ENCODE measurements at places on chromosomes 1 and 21. TPM values are rescaled to one million over a fixed set of nuclear protein-coding genes. Genes with fewer than 3 reads are reported as not detected.

NCF2 gene
- 0.46 TPM for total RNA-seq

REN gene
- total RNA-seq, result not detected

JAM2 gene
- not detected for total RNA-seq

AQP10 gene
- not detected for total RNA-seq

DENND2C gene
- total RNA-seq, result 0.25 TPM

LHX8 gene
- total RNA-seq, result not detected

LCE3D gene
- total RNA-seq, result not detected

LCE6A gene
- not detected for total RNA-seq

ISG15 gene
- total RNA-seq, result 68.4 TPM

P3R3URF gene
- not detected for total RNA-seq

FCRL2 gene
- total RNA-seq, result not detected

GRCh38 chr1:106880226-106880625 is 176.2 kb upstream of the PRMT6 start:
- no peak for DNase-seq

- DNase-seq, result no peak
Observed at GRCh38 chr21:19130379-19131028, 726.9 kb upstream of the TMPRSS15 start.

- peak; percentile 51 for DNase-seq
Observed at GRCh38 chr1:1462318-1462966, 9.1 kb upstream of the ATAD3B start.

- no peak for DNase-seq
Observed at GRCh38 chr1:223142269-223142668, 779 bp downstream of the TLR5 start.

- DNase-seq, result no peak
Observed at GRCh38 chr1:193479187-193479586, 292.8 kb upstream of the B3GALT2 start.

DNA sequence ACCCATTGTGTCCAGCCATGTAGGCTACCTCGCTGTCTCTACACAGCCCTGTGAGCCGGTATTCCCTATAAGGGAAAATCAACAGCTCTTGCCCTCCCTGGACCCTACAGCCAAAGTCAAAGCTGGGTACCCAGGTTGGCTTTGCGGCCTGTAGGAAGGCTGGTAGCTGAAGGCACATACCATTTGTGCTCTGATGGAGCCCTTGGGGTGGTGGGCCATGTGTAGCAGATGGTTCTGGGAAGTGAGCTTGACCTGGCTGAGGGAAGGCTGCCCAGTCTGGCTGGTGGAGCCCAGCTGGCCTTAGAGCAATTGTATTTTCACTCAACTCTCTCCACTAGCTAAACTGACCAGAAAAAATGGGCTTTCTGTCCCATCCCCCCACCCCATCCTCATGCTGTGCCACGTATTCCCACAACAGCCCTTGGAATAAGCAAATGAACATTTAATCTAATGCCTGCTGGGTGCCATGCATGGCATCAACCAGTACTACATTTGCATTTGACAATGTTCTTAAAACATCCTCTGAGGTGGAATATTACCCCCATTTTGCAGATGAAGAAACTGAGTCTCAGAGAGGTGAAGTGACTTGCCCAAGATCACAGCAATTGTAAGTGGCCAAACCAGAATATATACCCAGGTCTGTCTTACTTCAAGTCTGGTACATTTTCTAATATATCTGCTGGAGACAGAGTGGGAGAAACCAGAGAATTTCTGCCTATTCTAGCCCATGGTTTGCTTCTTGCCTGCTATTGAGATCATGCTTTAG is 56.8 kb downstream of the NDUFS5 start:
- DNase-seq, result no peak

- no peak for DNase-seq
Observed at GRCh38 chr1:42928859-42929258, 29.8 kb downstream of the SLC2A1 start.

GRCh38 chr1:22920026-22920733 is 52.5 kb downstream of the LACTBL1 start:
- DNase-seq, result no peak

DNA sequence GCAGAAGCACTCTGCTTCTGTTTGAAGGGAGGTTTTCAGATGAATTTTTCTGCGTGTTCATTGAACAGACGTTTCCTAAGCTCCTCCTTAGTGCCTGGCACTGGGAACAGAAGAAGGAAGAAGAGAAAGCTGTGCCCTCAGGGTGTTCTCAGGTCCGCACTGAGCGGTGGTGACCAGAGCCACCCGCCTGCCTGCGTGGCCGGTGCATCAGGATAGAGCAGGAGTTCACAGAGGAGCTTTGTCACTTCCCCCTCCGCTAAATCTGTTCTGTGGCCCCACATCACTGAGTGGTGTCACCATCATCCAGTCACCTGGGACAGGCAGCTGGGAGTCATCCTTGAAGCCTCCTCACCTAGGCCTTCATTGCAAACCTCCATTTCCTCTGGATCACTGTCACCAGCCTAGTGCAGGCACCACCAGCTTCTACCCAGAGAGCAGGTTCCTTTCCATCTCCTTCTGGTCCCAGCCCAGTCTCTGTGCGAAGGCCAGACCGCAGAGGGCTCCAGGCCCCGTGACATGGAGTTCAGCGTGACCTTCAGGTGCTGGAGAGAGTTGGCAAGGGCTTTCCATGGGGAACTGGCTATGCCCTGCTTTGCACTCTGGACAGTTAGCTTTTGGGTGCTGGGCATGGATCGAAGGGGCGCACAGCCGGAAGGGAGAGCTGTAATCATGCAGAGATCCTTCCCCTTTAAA is 21.7 kb downstream of the PARK7 start:
- no peak for DNase-seq

GRCh38 chr1:203065191-203065590 is 20.6 kb downstream of the MYOG start:
- DNase-seq, result no peak

DNA sequence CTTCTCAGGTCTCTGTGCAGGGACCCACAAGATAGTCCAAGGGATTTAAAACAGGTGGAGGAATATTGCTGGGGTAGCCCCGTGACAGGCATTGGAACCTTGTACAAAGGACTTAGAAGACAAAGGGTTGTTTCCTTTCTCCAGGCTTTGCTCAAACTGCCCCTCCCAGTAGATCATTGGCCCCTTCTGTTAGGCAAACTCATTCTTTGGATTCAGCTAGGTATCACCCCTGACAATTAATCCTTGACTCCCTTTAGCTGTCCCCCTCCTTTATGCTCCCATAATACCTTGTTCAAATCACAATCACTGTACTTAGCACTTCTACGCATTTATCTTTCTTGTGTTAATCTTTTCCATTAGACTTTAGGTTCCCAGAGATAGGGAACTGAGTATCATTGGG is 360.5 kb downstream of the KCNH1 start:
- DNase-seq, result no peak

- DNase-seq, result no peak
Observed at GRCh38 chr1:73886716-73887115, 311.3 kb downstream of the LRRIQ3 start.

DNA sequence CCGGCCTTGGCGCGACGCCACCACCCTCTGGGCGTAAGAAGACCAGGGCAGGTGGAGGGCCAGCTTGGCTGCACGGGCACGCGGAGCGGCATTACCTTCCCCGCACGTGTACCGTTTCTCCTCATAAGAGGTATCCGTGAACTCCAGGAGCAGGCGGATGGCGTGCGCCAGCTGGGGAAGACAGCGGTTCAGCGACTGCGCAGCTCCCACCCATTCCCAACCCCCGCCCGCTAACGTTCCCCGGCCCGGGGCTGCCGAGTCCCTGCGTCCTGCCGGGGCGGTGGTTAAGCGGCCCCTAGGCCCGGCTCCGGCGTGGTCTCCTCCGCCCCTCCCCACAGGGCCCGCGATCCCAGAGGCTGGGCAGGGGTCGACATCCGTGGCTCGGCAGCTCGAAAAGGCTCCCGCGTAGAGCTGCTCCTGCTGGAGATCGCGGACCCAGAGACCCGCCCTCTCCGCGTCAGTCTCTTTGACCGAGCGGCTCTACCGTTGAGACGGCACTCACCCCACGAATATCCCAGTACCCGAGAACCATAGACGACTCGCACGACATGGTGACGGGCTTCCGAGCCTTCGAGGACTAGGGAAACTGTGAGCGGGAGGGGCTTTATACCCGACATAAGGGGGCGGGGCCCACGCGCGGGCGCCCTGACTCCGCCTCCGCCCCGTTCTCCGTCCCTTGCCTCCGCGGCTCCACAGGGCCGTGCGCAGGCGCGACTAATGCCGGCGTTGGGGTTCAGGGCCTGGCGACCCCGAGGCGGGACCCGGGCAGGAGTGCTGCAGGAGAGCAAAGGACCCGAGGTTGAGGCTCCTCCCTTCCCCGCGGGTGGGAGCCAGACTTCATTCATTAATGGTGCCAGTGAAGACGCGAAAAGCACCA is 862 bp downstream of the GSTM3 start:
- peak; percentile 49 for DNase-seq

DNA sequence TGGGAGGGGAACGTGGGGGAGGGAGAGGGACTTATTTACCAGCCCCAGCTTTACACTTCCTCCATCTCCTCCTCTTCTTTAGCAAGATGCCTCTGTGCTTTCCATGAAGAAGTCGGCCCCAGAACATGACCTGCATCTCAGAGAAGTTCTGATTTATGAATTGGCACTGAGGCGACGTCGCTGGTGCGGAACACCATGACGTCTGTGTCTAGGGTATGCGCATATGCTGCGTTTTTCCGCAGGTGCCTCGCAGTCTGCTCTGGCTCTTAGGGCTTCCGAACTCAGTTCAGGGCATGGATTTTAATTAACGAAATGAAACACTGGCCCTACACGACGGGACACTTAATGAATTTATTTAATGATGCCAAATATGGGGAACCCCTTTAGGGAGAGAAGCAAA is 510.3 kb downstream of the SMYD3 start:
- no peak for DNase-seq

DNA sequence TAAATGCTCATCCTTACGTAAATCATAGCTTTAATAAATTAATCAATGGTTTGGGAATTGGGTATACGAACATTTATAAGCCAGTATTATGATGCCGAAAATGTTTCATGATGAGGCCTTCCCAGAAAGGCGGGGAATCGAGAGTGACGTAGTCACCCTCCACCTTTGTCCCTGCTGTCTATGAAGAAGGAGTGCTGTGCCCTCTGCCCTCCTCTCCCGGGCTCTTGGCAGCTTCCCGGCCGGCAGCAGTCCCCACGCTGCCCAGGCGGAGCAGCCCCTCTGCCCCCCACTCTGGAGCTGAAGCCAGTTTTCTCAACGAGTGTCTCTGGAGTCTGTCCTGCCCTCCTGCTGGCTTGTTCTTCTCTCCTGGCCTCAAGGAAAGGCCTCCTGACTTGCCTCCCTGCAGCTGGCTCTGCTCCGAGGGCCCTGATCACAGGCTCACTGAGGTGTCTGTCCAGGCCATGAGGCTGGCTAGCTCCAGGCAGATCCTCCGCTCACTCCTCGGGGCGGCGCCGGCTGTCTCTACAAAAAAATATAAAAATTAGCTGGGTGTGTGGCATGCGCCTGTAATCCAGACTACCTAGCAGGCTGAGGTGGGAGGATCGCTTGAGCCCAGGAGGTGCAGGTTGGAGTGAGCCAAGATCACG is 150.7 kb upstream of the COL6A1 start:
- no peak for DNase-seq

DNA sequence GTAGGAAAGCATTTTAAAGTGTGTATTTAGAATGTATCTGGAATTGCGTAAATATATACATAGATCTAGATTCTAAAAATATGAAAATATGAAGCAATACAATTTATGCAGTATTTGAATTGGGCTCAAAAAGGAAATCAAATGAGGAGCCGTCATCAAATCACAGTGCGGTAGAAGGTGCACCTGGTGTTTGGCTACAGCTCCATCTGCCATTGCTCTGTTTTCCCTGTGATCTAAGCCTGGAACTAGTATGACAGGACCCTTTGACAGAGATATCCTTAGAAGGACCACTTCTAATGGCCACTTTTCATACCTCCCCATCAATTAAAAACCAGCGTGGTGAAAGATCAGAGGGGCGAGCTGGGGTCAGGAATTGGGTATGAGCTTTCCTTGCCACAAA is 202.6 kb downstream of the NFIA start:
- DNase-seq, result no peak

DNA sequence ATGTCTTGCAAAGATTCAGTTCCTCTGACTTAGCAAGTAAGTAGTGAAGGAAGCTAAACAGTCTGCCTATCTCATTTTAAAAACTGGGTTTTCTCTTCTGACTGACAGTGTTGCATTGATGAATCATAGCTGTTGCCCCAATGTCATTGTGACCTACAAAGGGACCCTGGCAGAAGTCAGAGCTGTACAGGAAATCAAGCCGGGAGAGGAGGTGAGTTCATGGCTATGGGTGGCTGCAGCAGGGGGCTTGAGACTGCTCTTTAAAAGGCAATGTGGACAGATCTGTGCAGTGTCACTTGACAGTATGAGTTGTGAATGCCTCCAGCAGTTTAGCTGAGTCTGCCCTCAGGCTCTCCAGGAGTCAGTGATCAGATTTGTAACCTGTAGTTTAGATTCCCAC is 46.6 kb downstream of the SMYD2 start:
- DNase-seq, result no peak

DNA sequence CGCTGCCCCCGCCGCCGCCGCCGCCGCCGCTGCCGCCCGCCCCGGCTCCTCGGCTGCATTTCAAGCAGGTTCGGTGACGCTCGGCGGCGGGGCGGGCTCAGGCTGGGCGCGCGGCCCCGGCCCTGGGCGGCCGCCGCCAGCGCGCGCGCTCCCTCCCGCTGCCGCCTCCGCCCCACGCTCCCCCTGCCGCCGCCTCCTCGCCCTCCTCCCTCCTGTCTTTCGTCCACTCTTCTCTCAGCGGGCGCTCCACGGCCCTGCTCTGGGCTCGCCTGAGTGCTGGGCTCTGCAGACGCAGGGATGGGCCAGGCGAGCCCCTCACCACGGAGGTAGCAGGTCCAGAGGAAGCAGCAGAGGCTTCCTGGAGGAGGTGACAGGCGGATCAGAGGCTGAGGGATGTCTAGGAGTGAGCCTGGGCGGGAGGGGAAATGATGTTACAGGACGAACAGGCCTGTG is at the start of gene LRP8:
LRP8 (minus strand) TSS at position 62 of the 453 bp plus-strand sequence. CDS start 158 bp downstream, outside the sequence.
- DNase-seq, result peak; percentile 25

DNA sequence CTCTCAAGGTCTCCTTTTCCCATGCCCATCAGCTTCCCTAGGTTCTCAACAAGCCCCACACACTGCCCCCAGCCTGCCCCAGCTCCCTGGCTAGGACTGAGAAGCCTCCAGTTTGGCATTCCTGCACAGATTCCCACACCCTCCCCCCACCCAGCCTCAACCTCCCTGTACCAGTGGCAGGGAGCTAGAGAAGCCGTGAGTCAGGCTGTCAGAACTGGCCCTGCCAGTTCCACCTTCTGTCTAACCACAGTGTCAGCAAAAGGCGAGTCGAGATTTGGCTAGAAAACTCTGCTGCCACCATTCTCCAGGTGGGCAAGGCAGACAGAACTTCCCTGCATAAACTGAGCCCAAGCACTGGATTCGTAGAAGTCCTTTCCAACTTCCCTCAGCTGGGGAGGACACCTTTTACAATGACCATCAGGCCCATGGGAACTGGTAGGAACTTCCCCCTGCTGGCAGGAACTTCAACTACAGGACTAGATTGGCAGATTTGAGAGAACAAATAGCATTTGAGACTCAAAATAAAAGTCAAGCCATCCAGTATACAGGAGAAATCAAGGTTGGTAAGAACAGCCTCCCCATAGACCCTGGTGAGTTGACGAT is 31.0 kb downstream of the TNNT2 start:
- peak; percentile 23 for DNase-seq

- DNase-seq, result no peak
Observed at GRCh38 chr1:21295002-21295401, 4.7 kb upstream of the ECE1 start.
